ENCODE measurements at places on chromosomes 6 and 20.

- DNase-seq, result no peak
These were observed 44.7 kb downstream of the FRK start for GRCh38 chr6:116015983-116016382.

DNA sequence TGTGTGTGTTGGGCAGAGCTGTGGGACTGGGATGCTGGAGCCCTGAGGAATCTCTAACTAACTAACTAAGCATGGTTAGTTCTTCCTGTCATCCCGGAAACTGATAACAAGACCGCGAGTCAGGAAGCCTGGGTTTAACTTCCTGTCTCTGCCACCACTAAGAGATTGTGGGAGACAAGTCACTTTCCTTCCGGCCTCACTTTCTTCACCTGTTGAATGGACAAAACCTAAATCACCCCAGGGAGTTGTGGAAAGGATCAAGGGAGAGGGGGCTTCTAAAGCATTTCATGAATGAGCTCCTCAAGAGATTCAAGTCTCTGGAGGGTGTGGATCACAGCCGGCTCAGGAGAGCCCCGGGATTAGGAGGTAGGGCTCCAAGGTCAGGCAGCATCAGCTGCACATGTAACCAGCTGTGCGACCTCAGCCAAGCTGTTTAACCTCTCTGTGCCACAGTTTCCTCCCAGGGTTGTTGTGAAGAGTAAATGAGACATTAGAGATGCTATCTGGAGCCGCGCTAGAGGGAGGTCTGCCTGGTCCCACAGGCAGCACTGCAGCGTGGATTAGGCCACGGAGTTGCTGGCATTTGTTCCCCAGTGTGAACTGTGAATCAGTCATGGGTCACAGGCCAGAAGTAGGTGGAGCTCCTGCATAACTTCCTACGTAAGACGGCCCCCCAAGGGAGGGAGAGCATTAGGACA lies 105.1 kb downstream of the TOX2 start:
- no peak for DNase-seq

GRCh38 chr6:84456803-84457202 lies 229.4 kb upstream of the CEP162 start:
- no peak for DNase-seq

DNA sequence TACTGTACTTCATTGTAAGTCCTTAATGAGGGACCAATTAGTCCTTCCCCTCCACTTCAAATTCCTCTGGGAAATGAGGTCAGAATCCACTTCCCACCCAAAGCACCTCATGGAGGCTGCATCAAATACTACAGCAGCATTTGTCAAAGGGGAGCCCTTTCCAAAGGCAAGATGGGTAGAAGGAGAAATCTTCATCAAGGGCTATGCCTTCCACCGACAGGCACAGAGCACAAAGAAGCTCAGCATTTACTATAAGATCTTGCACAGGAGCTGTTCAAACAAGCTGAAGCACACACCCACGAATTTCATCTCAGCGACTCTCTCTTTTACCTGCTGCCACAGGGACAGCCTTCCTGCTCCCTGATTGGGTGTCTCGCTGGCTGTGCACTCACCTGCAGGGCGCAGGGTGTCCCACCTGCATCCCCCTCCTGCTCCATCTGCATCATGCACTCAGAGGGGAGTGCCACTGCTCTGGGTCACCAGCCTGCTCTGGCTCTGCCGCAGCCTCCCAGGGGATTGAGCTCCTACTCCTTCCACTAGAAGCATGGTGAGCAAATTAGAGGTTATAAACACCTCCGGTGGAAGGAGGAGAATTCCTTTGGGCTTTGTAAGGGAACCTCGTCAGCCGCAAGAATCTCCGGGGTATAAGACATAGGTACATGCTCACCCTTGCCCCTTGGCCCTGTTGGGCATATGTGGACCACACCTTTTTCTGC lies 164.5 kb downstream of the ATXN1 start:
- no peak for DNase-seq

GRCh38 chr6:105014448-105014847 lies 57.5 kb downstream of the LIN28B start:
- no peak for DNase-seq

GRCh38 chr6:159169557-159170332 lies 545 bp downstream of the FNDC1 start:
- no peak for DNase-seq

DNA sequence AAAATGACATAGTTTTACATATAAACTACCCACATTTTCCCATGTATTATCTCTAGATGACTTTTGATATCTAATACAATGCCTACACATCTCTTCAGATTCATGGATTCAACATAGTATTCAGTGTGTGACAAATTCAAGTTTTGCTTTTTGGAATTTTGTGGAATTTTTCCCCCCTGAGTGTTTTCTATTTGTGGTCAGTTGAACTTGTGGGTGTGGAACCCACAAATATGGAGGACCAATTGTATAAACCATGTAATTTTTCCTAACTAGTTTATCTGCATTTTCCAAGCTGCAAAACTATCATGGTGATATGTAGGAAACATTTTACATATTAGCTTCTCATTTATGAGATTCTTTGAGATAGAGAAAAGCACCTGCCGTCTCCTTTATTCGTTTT lies 374.3 kb upstream of the SOX4 start:
- DNase-seq, result no peak

DNA sequence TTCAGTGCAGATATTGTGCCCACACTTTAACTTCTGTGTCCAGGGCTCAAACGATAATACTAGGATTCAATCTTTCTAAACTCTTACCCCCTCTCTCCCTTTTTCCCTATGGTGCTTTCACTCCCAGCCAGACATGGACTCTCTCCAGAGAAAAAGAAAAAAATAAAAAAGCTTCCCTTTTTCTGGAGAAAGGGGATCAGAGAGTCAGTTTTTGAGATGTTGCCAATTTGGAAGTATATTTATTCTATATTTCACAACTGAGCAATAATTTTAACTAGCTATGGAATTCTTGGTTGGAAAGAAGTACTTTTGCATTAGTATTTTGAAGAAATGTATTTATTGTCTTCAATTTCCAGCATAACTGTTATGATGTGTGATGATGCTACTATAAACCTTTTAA lies 72.2 kb upstream of the ZFP64 start:
- no peak for DNase-seq

- no peak for DNase-seq
These were observed 138.8 kb downstream of the HFE start for GRCh38 chr6:26225848-26226578.

GRCh38 chr6:16694781-16695578 lies 66.3 kb downstream of the ATXN1 start:
- DNase-seq, result no peak

- no peak for DNase-seq
These were observed 21.9 kb downstream of the DYNLT1 start for GRCh38 chr6:158622545-158623190.

- peak; percentile 92 for DNase-seq
These were observed at the start of gene FLOT1 for GRCh38 chr6:30742316-30743098. Gene FLOT1 (minus strand): TSS chr6:30742687. CDS start chr6:30742189, 498 bp downstream.

DNA sequence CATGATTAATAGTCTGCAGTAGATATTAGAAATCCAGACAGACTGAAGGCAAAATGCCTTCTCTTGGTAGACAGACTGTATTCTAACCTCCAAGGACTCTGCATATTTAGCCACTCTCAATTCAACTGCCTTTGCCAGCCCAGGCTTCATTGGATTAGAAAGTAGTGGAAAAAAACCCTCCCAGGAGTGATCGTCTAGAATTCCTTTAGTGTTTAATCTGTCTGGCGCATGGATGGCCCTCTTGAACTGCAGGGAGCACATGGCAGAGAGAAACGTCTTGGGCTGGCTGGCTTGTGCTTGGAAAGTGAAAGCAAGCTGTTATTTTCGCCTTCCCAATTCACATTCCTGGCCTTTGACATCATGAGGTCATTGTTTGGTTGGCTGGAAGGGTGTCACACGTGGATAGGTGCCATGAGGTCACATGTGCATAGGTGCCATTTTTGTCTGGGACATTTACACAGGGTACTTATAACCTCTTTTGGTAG lies 30.9 kb upstream of the NEDD9 start:
- no peak for DNase-seq

GRCh38 chr20:47124181-47124717 lies 229.6 kb downstream of the EYA2 start:
- DNase-seq, result no peak

DNA sequence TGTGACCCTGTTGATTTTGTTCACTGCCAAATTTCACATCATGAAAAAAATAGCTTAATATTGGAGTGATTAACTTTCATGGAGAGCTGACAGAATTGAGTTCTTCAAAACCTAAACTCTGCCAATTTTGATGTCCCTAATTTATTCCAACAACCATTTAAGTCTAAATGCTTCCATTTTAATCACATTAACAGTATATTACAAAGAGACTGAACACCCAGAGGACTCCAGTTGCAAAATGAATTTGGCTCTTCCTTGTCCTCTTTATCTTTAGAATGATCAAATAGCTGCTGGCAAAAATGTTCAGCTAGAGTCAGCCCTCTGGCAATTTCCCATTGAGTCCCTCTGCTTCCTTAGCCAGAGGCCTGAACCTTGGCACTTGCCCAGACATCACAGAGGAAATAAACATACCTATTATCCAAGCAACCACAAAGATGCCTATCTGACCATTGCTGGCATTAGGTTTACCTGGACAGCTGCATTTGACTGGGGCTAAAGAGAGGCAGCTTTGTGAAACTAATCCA lies 299.0 kb upstream of the STXBP5 start:
- DNase-seq, result peak; percentile 57

- no peak for DNase-seq
These were observed 7.2 kb downstream of the PKIG start for GRCh38 chr20:44589537-44589936.

- DNase-seq, result no peak
These were observed 33.4 kb upstream of the ZMYND8 start for GRCh38 chr20:47389867-47390347.

DNA sequence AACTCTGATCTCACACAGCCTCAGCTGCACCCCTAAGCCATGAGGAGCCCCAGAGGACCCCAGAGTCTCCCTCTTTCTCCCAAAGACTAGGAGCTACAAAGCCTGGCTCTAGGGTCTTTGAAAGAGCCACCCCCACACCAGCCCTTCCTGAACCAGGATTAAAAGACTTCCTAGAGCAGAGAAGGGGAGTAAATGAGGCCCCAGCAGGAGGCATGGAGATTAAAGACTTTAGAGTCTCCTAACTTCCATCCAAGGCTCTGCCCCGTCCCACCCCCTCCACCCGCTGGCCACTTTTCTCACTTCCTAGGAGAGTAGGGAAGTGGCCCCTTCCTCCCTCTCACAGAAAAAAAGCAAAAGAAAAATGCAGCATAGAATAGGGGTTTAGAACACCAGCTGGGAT lies 1.7 kb downstream of the PREX1 start:
- no peak for DNase-seq

- DNase-seq, result no peak
These were observed 8.4 kb upstream of the IGF2R start for GRCh38 chr6:159960485-159960884.

DNA sequence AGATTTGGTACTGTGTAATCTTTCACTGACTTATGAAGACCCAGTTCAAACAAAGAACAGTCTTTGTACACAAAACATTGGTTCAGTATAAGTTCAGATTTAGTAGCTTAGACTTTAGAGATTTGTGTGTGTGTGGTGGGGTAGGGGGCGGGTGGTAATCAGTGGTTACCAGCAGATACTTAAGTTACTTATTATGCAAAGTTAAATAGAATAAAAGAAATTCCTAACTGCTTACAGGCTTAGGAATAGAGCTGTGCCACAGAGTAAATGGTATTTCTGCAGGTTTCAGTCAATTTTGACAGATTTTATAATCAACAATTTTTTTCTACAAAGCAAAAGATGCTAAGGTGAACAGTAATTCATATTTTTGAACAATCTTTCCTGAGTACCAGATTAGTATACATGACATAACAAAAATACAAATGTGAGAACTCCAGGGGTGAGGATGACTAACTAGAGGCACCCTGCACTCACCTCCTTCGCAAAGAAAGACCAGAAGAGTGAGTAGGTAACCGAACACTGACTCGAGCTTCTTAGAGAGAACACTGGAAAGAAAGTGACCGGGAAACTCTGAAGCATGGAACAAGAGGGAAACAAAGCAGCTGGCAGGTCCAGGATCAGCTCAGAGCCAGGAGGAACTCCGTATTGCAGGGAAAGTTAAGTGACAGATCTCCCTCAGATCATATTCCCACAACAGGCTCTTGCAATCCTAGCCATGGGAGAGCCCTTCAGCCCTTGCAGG lies 560.6 kb downstream of the COL12A1 start:
- DNase-seq, result no peak

- no peak for DNase-seq
These were observed 170.6 kb upstream of the AGPAT4 start for GRCh38 chr6:161444464-161444863.

DNA sequence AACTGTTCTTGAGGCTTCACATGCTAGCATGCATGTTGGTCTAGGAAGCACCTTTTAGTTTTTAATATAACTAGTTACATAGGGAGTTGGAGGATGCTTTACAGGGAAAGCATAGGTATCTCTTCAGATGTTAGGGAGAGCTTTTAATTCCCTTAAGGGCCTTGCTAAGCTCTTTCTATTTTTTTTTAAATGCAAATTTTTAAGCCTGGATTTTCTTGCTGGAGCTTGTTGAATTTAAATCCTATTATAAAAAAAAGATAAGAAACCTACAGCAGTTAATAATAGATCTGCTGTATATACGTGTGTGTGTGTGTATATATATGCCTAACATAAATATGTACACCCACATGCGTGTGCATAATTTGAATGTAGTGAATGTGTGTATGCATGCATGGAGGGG lies 79.0 kb downstream of the FIG4 start:
- DNase-seq, result no peak

DNA sequence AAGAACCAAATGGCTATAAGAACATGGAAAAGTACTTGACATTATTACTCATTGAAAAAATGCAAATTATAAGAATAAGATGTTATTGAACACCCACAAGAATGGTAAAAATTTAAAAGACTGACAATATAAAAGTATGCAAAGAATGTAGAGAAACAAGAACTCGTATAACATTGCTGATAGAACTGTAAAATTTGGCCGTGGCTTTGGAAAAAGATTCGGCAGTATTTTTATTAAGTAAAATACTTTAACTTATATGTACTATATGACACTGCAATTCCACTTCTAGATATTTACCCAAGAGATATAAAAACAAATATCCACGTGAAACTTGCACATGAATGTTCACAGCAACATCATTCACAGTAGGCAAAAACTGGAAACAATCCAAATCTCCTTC lies 239.2 kb downstream of the TPBG start:
- DNase-seq, result no peak

DNA sequence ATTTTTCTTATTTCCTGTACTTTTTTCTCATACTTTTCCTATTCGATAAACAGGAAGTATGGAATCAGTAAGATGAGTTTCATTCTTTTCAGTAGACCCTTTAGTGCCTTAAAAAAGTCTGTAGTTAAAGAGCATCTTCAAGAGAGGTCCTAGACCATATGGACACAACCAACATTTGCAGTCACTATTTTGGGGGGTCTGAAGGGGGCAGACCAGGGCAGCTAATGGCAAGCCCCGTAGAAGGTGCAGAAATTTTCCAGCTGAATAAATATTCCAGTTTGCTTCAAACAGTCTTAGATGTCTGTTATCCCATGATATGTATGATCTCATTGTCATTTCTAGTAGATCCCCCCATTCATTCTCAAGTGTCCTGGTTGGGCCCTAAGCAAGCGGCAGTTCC lies 52.8 kb downstream of the MAP3K5 start:
- DNase-seq, result no peak

Measured in NCI-H774 (cell line).